ENCODE measurements at places on chromosomes 1 and 21.
A peak's percentile ranks its signal among the peaks of the same experiment; 100 is the strongest.

DNA sequence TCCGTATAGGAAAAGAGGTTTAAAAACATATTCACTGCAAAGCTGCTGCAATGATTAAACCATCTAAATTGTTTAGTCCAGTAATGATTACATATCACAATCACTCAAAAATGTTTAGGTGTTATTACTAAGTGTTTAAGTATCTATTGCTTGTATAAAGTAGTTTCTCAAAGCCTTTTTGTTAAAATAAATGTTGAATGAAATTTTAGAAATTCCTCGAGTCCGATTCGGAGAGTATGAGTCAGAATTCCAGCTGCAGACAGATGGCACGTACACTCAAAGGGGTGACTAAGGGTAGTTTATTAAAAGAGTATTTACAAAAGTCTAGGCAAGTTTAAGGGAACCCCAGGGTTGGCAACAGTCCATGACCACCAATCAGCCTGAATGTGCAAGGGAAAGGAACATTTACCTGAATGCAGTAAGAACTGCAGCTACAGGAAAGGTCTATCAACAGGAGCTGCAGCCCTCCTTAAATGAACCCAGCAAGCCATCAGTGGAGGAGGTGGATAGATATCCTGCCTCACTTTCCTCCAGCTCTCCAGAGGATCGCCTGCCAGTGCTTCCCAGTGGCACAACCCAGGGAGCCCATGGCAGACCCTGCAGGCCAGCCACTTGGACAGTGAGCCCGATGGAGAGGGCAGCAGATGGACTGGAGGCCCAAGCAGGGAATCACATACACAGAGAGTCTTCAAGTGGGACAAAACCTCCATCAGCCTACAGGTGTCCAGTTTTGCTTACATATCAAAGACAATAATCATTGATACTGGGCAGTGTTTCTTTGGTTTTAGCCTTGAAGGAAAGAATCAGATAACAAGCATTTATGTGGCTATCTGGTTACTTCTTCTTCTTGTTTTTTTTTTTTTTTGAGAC lies 92.1 kb upstream of the SLC44A3 start:
- peak; percentile 93 for DNase-seq

DNA sequence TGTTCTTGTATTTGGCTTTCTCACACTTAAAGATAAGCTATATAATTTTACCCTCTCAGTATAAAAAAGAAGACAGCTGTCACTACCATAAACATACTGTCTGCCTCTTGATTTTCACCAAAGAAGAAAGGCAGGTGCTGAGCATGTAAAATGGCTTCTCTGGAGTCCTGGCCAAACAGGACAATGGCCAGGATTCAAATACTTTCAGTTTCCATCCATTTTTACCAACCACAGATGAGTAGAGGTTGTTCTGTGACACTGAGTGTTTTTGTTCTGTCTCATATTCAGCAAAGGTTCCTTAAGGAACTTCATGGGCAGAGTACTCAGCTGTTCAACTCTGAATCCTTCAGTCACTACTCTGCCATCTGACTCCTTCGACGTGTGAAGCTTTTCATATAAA lies 29.4 kb upstream of the RAB3GAP2 start:
- no peak for DNase-seq

DNA sequence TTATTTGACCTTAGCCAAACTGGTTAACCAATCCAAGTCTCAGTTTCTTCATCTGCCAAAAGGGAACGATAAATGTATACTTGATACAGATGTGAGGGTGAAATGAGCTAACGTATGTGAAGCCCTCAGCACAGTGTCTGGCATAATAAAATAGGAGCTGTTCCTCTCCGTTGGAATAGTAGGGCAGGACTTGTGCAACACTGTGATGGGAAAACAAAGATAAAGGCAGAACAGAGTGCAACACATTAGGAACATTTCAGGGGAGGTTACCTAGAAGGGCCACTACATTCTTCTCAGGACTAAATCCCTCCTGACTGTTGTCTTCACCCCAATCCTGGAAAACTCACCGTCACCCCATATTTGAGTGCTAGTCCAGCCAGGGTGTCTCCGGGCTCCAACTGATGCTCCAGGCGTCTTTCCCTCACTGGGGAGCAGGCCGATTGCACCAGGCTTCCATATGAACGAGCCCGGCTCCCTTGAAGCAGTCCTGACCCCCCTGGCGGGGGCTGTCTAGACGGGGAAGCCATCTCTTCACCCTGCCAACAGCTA lies 896 bp downstream of the LYSMD1 start:
- no peak for DNase-seq

GRCh38 chr1:162847839-162848453 lies 13.0 kb downstream of the CCDC190 start:
- DNase-seq: peak; percentile 80

DNA sequence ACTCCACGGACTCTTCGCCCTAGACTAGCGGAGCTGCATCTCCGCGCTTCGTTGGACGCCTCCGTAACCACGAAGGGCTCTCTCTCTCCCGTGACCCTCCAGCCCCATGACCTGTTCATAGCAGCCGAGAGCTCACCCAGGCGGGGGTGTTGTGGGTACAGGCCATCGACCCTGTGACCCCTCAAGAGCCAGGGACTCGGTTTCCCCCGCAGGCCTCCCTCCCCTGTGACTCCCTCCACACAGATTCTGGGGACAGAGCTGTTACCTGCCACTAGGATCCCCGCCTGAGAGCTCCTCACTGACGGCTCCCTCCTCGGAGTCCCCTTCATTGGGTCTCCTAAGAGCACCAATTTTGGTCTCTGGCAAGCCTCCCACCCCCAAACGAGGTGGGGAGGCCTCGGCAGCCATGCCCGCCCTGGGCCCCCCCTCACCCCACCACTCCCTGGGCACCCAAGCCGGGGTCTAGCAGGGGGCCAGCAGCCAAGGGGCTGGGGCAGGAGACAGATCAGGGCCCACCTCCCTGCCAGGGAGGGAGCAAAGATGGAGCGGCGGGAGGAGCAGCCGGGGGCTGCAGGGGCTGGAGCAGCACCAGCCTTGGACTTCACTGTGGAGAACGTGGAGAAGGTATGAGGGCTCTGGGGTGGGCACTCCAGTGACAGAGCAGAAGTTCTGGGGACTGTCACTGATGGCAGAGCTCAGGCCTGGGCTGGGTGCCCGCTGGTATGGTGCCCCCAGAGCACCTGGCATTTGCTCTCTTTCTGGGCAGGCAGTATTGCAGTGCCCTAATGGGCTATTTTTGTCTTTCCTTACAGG lies 517 bp downstream of the IPO13 start:
- DNase-seq: no peak

- no peak for DNase-seq
Observed at GRCh38 chr1:182041615-182042014, 19.9 kb downstream of the ZNF648 start.

DNA sequence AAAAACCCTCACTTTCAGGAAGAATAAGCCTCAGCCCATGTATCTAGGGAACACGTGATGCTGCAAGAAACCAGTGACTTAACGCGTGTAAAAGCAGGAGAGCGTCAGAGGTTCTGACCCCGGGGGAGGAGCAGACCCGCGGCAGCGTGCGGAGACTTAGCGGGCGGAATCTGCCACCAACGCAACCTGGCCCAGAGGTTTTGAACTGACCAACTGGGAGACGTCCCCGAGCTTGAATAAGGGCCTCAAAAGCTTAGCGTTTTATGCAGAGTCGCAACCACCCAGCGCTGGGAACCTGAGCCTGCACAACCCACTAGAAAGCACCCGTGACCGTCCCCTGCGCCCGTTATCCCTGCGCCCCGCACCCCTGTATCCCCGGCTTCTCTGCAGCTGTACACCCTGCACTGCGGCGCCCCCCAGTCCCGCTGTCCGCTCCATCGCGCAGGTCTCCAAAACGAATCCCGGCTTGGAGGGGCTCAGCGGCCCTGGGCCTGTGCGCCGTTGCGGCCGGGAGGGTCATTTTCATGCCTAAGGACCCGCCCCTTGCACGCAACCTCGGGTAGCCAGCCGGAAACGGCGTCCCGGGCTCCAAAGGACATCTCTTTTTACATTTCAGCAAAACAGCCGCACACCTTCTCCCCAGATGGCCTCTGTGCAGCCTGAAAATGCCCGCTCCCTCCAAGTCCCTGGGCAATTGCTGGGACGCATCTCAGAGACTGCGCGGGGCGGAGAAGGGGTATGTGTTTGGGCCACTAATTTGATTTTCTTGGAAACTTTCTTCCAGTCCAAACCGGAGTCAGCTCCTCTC lies 29.4 kb upstream of the TRIM17 start:
- DNase-seq: peak; percentile 25

- DNase-seq: no peak
Observed at GRCh38 chr1:232423591-232423990, 206.3 kb downstream of the SIPA1L2 start.

GRCh38 chr21:29155118-29155932 lies 24.9 kb downstream of the MAP3K7CL start:
- DNase-seq: peak; percentile 70

- no peak for DNase-seq
Observed at GRCh38 chr1:210233216-210233494, 559 bp downstream of the SERTAD4 start.

DNA sequence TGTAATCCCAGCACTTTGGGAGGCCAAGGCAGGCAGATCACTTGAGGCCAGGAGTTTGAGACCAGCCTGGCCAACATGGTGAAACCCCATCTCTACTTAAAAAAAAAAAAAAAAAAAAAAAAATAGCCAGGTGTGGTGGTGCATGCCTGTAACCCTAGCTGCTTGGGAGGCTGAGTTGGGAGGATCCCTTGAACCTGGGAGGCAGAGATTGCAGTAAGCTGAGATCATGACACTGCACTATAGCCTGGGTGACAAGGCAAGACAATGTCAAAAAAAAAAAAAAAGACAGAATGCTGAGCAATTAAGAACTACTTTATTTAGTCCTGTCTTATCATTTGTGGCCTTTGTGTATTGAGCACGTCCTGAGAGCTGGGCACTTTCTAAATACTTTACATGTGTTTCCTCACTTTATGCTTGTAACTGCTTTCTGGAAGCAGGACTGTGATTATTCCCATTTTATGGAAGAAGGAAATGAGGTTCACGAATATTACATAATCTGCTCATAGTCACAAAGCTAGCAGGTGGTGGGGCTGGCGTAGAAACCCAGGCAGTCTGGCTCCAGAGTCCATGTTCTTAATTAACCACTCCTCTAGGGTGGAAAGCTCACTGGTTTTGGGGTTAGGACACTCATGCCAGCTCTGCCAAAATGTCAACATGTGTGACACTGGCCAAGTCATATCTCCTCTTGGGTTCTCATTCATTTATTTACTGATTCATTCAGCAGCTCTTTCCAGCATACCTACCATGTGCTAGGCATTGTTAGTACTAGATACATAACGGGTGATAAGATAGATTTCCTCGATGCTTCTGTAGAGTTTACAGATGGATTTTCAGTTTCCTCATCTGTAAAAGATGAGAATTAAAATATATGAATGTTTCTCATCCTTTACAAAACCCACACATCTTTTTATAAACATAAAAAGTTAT lies 57.7 kb downstream of the DDR2 start:
- peak; percentile 27 for DNase-seq

- peak; percentile 7 for DNase-seq
Observed at GRCh38 chr21:32393677-32394001, 827 bp upstream of the URB1 start.
